Esophagus muscularis mucosa (tissue), 4 donors: ENCODE measurements at places on chromosomes 7 and 10. TPM values are rescaled to one million over a fixed set of nuclear protein-coding genes. Genes with fewer than 3 reads are reported as not detected.

The STK31 gene
- total RNA-seq: 0.66 TPM

The SKIDA1 gene
- total RNA-seq: 2.9 TPM

The CDC14C gene
- total RNA-seq: not detected

The IFIT1B gene
- not detected for total RNA-seq

The VIPR2 gene
- 16.6 TPM for total RNA-seq

DNA sequence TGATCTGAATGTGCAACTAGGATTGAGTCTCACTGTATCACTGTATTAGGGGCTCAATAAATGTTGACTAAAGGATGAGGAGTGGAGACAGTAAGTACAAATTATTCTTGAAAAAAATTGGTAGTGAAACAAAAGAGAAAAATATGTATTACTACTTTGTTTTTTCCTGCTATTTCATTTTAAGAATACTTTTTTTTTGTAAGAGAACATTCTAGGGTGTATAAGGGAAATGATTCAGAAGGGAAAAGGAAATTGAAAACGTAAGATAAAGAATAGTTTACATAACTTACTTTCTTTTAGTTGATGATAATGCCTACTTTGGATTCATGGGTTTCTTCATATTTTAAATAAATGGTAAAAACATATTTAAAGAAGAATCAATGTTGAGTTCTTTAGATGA is 9.6 kb downstream of the CAPZA2 start:
- DNase-seq: no peak

DNA sequence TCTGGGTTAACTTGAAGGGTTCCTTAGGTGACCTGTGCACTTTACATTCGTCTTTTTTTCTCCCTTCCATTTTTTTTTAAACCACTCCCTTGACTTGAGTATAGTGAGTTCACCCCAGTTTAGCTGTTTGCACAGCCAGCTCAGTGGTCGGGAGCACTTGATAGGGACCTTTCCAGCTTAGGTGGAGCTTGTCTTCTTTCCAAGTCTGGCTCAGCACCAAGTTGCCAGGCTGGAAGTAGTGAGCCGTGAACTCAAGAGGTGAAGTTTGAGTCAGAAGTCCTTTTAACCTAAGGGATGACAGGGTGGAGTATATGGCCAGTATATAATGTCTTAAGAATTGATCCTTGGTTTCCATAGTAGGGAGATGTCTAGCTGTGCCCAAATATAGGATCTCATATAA is 7.2 kb downstream of the DNAH11 start:
- no peak for DNase-seq

DNA sequence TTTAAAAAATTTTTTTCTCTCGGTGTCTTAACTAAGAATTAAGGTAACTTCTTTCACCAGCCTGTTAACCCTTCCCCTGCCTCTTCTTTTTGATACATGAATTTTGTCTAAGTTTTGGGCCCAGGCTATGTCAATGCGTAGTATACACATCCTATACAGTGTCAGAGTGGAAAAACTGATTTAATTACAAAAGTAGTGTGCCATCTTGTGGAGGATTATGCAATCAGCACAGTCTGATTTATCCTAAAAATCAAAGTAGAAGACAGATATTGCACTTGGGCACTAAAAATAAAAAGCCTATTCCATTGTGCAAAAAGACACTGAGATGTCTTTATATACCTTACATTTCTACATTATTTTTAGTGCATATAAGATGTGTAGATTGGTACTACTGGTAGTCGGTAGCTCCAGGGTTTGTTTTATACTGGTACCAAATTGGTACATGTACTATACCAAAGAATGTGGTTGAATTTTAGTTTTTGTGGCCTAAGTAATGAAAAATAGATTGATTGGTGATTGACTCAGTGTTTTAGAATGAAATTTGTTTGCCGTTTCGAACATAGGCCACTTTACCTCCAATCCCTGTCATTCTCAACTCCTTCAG is 96.6 kb downstream of the MKLN1 start:
- no peak for DNase-seq

- DNase-seq: no peak
Measured at GRCh38 chr10:47357911-47358310, 9.7 kb downstream of the RBP3 start.

- no peak for DNase-seq
Measured at GRCh38 chr7:24812305-24812945, 55.2 kb upstream of the GSDME start.

DNA sequence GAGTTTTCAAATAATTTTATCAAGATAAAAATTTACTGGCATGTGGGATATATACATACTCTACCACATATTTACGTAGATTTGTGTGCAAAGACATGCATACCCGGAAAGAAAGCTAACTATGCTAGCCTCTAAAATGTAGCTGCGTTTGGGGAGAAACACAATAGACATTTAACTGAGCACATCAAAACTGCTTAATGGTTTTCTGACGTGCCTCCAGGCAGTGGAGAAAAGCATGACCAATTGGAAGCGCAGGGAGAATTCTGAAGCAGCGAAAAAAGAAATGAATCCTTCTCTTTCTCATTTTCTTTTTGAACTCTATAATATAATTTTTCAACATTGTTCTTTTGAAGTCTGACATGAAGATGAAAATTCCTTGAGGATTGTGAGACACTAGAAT is 60.3 kb upstream of the LYZL1 start:
- no peak for DNase-seq

GRCh38 chr10:12975906-12976305 is 25.6 kb downstream of the CCDC3 start:
- no peak for DNase-seq

- DNase-seq: no peak
Measured at GRCh38 chr10:24449321-24449740, 240.4 kb downstream of the KIAA1217 start.

- DNase-seq: no peak
Measured at GRCh38 chr7:100674411-100675104, 1.0 kb downstream of the GNB2 start.

DNA sequence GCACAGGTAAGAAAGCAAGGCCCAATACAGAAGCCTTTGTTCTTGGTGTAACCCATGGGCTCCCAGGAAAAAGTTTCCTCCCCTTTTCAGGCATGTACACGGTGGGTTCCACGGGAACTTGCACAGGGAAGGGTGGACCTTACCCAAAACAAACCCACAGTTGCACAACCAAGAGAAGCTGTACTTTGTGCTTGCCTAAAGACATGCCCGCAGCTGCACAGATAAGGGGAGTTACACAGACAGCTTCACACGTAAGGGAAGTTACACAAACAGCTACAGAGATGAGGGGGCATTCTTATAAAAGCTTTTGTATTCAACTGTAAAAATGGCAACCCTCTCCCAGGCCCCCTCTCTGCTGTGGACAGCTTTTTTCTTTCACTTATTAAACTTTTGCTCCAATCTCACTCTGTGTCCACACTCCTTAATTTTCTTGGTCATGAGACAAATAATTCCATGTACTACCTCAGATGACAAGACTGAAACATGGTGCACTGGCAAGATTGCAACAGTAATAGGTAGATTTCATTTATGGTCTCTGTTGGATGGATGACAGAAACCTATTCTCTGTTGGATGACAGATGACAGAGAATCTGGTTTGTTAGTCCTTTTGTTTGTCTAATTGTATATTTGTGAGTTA is 72.9 kb downstream of the ATE1 start:
- no peak for DNase-seq

DNA sequence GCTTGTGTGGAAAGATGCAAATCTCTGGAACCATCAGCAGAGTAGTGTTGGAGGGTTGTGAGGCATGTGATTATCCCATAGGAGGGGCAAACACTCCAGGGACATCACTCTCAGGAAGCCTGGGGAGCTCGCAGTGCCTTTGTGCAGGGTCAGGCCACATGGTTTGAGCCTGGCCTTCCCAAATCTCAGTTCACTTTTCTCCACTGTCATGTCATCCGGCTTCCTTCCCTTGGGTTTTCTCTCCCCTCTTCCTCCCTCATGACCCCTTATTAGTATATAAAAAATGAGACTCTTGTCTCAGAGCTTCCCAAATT is 20.4 kb downstream of the TSPAN14 start:
- DNase-seq: no peak

DNA sequence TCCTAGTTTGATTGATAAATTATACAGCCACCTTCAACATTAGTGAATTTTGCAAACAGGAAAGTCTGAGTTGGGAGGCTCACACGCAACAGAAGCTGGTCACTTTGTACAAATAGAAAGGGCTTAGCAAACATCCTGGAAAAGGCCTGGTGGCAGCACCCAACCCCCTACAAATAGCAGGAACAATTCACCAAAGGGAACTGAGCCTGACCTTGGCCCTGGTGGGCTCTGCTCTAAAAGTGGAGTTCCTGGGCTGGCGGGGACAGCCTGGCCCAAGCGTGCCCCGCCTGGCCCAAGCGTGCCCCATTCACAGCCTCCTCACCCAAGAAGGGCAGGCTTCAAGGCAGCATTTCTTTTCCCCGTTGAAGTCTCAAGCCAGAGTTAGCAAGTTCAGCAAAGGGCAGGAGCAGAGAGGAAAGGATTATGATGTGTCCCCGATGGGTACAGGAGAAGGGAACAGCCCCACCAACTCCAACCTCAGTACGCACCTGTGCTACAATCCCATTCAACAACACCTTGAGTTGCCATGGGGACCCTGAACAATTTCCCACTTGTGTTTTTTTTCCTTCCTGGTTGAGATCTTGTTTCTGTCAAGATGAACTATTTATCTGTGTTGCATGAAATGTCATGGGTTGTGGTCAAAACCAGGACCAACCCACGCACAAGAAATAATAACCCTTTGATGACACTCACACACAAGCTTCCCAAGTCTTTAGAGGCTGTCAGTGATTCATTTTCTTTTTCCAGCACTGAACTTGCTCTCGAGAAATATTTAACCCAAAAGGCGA is 43.4 kb downstream of the RGS10 start:
- no peak for DNase-seq

DNA sequence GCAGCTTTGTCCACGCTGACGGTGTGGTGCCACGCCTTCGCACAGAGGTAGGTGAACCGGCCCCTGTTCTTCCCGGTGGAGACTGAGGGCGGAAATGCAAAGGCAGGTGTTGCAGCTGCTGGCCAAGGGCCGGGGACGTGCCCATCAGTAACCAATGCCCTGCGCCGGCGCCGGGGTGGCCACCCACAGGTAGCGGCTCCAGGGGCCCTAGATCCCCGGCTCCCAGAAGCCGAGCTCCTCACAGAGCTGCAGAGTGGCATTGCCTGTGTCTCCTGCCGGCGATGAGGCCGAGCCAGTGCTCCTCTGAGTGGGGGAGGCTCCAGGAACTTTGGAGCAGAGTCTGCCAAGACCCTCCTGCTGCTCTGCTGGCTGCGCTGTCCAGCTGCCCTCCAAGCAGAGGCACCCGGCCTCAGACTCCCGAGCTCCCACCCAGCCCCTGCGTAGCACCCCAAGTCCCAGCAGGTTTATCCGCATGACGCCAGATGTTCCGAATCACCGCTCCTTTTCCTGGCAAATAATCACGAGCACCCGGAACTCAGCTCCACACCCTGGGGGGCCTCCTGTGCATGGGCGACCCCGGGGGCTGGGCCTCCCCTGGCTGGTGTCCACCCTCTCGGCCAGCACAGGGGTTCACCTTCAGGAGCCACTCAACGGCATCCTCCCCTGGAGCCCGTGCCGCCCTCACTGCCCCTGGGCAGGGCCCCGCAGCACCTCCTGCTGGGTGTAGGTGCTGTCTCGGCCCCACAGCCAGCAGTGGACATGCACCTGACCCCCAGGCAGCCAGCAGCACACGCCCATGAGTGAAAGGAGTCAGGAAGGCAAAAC is 22.1 kb downstream of the CFAP46 start:
- DNase-seq: no peak

DNA sequence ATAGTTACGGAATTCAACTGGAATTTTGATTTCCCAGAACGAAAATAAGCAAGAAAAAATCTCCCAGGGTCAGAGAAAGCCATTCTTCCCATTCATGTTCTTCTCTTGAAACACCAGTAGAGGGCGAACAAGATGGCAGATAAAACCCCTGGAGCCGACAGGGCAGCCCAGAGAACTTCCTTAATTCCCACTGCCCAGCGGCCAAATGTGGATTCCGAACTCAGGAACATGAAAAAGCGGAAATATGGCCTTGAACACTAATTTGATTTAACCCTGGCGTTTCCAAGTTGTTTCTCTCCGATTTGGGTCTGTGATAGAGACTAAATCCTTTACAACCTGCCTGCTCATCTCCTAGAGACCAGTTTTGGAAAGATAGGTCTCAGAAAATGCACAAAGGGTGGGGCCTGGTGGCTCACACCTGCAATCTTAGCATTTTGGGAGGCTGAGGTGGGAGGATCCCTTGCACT is 100.7 kb upstream of the WAC start:
- DNase-seq: no peak

DNA sequence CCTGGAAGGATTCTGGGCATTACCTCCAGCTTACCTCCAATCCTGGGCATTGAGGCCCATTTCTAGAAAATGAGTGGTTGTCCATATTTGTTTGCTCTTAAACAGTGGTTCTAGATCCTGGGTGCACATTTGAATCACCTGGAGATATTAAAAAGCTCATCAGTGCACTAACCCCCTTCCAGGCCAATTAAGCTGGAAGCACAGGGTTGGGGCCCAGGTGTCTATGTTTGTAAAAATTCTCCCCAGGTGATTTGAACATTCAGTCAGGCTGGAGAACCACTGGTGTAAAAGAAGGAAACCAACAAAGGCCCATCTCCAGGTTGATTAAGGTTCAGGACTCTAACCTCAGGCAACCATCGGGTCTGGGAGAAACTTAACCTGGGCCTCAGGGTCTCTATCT is 102.6 kb upstream of the NANOS1 start:
- DNase-seq: peak; percentile 60

GRCh38 chr7:40015790-40016296 is 65.8 kb downstream of the CDK13 start:
- no peak for DNase-seq

- DNase-seq: no peak
Measured at GRCh38 chr7:92590711-92591310, 621 bp upstream of the FAM133B start.

DNA sequence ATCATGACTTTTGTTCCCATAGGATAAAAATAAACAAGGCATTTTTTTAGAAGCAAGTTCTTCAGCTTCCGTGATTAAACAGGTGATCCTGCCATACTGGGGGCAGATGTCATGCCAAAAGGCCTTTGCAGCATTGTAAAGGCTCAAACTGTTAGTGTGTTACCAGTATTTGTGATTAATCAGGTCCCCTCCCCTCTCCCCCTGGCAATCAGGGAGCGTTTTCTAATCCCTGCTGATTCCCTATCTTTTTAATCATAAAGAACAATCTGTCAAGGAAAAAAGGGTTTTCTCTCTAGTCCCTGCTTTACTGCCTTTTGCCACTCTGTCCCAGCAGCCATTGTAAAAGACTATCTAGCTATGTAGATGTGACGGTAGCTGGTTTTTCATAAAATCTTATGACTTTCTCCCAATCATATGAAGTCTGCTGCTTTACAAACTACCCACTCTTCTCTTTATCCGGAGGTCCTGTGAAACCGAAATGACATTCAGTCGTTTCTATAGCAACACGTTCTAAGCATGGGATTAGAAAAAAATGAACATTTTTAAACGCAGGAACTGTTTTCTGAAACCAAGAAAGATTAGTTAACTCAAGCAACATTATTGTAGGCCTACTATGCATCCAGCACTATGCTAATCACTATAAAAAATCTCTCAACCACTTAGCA is 210.9 kb downstream of the RNLS start:
- DNase-seq: no peak

DNA sequence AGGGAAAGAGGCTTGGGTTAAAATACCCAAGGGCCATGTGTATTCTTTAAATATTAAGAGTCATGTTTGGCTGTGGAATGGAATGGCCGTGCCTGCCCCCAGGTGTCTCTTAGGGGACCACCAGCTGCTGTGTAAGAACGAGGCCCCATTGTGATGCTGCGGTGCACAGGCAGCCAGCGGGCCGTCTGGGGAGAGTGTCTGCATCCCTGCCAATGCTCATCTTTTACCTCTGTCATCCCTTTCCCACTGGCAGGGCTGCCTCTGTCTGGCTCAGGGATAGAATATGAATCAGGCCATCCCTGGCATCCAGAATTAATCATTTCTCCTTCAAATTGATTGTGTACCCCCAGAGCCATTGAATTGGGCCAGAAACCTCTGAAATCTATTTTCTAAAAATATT is 137.8 kb upstream of the GALNT17 start:
- no peak for DNase-seq
